Fibroblast of skin of left biceps (primary cell): ENCODE measurements at places on chromosomes 7 and 10.

GRCh38 chr10:80553436-80553835 lies 15.7 kb downstream of the SH2D4B start:
- no peak for DNase-seq

DNA sequence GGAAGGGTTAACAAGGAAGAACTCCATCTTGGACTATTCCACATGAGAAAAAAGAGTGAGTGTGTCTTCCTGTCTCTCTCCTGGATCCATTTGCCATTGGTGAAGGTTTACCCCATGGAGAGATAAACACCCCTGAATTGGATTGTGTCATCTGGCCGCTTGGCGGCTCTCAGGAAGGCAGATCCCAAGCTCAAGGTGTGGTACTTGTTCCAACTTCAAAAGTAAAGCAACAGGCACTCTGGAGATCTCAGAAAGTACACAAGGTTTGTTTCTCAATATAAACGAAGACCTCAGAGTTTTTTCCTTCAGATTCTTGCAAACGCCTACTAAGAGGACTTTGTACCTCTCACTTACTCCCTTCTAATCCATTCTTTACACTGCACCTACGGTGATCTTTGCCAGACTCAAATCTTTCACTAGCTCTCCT lies 116.7 kb downstream of the REEP3 start:
- no peak for DNase-seq

GRCh38 chr10:118405928-118406327 lies 63.8 kb upstream of the FAM204A start:
- DNase-seq: no peak

- no peak for DNase-seq
These were observed 44.6 kb upstream of the ANAPC16 start for GRCh38 chr10:72171175-72171630.

- DNase-seq: no peak
These were observed 132.2 kb downstream of the CD36 start for GRCh38 chr7:80770675-80771081.
